ENCODE measurements at places on chromosomes 12 and 14. TPM values are rescaled to one million over a fixed set of nuclear protein-coding genes. Genes with fewer than 3 reads are reported as not detected.

DLK1 gene
- total RNA-seq, result not detected

ARG2 gene
- total RNA-seq, result 14.3 TPM

CFAP54 gene
- total RNA-seq, result 0.87 TPM

KRT7 gene
- total RNA-seq, result 7.6 TPM

KCNMB4 gene
- total RNA-seq, result 1.2 TPM

GPR65 gene
- total RNA-seq, result 15.0 TPM

DTX1 gene
- total RNA-seq, result 13.2 TPM

P2RX2 gene
- not detected for total RNA-seq

SLC25A21 gene
- total RNA-seq, result not detected

TAS2R50 gene
- total RNA-seq, result 1.7 TPM

DPPA3 gene
- total RNA-seq, result not detected

TUNAR gene
- not detected for total RNA-seq

DNA sequence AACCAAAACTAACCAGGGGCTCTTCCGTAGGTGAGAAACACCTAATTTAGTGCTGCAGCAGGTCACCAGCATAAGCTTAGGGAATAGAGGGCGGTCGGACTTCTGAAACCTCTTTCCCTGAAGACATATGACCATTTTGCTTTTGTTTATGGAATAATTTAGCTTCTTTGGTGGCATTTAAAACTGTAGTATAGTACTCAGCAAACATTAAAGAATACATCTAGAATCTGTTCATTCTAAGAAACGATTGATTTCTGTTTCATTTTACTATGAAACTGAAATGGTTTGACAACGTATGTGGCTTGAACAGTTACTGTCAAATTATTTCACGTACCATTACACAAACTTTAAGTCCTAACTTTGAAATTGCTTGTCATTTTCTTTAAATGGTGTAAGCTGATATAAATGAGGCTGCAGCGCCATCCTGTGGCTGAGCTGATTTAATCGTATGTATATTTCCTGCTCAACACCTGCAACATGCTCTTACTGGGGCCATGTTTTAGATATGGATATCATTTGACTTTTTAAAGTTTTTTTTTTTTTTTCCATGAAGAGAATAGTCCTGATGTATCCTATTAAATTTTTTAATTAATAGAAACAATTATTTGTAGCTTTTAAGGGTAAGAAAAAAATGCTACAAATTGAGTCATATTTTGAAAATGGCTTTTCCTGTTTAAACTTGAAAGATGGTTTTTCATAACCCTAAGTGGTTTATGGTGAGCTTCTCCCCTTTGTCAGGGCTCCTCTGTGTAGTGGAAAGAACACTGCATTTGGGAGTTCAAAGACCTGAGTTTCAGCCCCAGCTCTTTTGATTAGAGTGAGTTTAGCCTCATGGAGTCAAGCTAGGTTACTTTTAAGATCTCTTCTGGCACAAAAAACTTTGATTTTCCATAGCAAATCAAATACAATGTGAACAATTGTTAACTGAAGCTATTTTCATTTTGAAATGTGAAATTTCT lies 27.4 kb downstream of the CFAP54 start:
- ATAC-seq, result peak; percentile 86

- ATAC-seq, result no peak
These were observed 490.2 kb downstream of the NELL2 start for GRCh38 chr12:44385964-44386363.

GRCh38 chr12:126537961-126538530 lies 1472.8 kb downstream of the AACS start:
- no peak for ATAC-seq

GRCh38 chr14:84877061-84877460 lies 652.9 kb upstream of the FLRT2 start:
- ATAC-seq, result no peak

DNA sequence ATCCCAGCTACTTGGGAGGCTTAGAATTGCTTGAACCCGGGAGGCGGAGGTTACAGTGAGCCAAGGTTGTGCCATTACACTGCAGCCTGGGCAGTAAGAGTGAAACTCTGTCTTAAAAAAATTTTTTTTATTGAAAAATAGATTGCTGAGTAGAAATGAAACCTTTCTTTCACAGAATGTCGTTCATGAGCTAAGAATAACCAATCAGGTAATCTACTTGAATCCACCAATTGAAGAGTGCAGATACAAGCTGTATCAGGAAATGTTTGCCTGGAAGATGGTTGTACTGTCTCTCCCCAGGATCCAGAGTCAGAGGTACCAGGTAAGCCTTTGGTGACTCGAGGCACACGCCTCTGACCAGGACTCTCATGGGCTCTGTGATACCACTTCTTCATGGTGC lies 27.0 kb downstream of the DYNC1H1 start:
- ATAC-seq, result peak; percentile 24

DNA sequence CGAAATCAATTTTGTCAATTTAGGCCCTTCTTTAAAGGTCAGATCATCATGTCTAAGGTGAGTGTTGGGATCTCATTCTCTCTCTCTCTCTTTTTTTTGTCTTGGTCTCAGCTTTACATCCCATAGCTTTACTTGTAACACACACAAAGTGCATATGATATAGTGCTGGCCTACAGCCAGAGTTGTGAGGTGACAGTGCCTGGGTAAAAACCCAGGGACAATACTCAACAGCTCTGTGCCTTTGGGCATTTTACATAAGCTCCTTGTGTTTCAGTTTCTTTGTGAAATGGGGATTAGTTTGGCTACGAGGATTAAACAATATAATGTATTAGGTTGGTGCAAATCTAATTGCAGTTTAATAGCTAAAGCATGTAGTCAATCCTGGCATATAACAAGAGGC lies 40.2 kb downstream of the GRIP1 start:
- no peak for ATAC-seq

GRCh38 chr14:74415115-74415437 lies 10.9 kb downstream of the SYNDIG1L start:
- no peak for ATAC-seq

GRCh38 chr12:103855036-103855712 lies 14.1 kb upstream of the NT5DC3 start:
- ATAC-seq, result no peak

GRCh38 chr12:64531665-64532334 lies 78.5 kb upstream of the RASSF3 start:
- ATAC-seq, result no peak

GRCh38 chr14:98742001-98742400 lies 530.0 kb downstream of the BCL11B start:
- no peak for ATAC-seq

DNA sequence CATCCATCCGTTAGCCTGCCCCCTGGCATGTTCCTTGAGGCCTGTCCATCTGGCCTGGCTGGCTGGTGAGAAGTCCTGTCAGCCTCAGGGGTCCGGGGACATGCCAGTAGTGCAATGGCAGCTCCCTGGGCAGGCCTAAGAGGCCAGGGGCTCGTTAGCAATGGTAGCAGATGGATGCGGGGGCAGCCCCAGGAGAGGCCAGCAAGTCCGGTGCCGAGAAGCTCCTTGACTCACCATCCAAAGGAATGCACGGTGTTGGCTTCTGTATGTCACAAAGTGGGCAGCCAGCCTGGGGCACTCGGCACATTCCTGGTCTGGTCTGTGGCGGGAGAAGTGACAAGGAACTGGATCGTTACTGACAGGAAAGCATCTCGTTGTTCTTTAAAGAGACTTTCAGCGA lies 319.9 kb downstream of the CACNA1C start:
- ATAC-seq, result no peak

DNA sequence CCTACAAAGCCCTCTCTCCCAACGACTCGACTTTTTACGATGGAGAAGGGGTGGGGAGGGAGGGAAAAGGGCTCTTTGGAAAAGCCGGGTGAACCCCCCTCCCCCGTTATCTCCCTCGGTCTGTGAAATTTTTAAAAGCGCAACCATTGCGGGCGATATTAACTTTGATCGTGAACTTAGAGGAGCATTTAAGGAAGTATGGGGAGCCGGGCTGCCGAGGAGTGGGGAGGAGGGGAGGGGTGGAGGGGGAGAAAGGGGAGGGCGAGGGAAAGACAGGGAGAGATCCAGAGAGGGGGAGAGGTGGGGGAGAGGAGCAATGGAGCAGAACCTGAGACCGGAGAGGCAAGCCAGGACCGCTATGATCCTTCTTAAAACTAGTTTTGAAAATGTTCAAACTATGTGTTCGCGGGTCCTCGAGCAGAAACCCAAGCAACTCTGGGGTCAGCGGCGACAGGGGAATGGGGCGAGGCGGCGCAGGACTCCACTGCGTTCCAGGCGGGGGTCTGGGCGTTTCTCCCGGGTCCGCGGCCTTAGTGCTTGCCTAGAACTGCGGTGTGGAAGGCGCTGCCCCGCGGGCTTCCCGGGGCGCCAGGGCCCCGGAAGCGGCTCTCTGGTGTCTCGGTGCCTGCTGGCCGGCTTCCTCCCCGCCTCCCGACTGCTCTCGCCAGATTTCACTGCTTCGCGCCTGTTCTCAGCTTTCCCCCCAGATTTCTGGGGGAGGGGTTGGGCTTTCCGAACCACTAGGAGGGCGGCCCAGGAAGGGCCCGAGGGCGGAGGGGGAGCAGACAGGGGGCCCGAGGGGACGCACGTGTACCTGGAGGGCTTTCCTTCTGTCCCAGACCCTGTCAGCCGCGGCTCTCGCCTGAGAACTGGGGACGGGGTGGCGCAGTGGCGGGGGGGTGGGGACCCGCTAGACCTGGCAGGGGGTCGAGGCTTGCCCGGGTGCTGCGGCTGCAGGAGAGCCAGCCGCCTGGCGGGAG lies at the start of gene HOTAIR:
Gene HOTAIR (minus strand): TSS at position 871 of the 980 bp plus-strand sequence.
- no peak for ATAC-seq

- no peak for ATAC-seq
These were observed 40.1 kb upstream of the MMP17 start for GRCh38 chr12:131788070-131788469.

DNA sequence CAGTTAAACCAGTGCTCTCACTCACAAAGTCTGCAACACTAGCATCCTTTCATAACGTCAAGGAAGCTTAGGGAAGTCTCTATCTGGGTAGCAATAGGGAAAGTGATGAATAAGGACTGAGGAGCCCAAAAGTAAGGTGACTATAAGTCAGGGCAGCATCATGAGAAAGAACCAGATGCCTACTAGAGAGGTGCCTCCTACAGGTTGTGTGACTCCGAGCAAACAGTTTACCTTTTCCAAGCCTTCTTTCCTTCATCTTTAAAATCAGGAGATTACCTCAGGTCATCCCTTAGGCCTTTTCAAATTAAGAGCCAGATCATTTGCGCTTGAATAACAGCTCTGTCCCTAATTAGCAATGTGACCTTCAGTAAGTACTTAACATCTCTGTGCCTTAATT lies 40.2 kb downstream of the RTN1 start:
- no peak for ATAC-seq

GRCh38 chr14:73264080-73264884 lies 27.0 kb downstream of the PAPLN start:
- no peak for ATAC-seq

DNA sequence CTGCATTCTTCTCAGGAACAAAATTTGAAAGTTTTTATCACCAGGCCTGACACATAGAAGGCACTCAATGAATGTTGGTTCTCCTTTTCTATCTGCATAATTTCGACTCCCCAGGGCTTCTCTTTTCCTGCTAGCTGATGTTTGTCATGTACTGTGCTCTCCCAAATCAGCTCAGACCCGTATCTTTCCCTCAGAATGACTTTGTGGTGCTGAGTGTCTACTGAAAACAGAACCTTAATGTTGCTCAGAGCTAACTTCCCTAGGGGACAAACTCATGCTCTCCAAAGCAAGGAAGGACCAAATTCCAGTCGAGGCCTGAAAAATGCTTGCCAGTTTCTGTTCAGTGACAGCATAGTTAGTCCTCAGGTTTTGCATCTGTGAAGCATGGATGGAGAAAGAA lies 1.9 kb downstream of the ARHGDIB start:
- ATAC-seq, result no peak

GRCh38 chr14:98731286-98731685 lies 540.7 kb downstream of the BCL11B start:
- no peak for ATAC-seq

DNA sequence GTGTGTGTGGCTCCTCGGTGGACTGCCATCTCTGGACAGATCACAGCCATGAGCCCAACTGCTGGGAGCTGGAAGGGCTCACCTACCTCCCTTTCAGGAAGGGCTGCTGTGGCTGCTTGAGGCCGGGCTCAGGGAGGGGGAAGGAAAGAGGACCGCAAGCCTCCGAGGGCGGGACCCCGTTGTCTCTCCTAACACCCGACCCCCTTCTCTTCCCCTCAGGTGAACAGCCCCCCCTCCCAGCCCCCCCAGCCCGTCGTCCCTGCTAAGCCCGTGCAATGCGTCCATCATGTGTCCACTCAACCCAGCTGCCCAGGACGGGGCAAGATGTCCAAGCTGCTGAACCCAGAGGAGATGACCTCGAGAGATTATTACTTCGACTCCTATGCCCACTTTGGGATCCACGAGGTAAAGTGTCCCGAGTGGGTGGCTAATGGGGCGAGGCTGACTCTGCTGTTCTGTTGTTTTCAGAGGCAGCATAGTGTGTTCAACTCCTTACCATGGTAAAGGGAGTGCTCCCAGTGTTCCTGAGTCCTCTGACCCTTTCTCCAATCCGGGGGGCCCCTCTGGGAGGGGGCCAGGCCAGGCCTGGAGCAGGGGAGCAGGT lies 49.5 kb downstream of the PRMT8 start:
- ATAC-seq, result no peak

- ATAC-seq, result no peak
These were observed 100.5 kb upstream of the RFLNA start for GRCh38 chr12:124194264-124194892.

DNA sequence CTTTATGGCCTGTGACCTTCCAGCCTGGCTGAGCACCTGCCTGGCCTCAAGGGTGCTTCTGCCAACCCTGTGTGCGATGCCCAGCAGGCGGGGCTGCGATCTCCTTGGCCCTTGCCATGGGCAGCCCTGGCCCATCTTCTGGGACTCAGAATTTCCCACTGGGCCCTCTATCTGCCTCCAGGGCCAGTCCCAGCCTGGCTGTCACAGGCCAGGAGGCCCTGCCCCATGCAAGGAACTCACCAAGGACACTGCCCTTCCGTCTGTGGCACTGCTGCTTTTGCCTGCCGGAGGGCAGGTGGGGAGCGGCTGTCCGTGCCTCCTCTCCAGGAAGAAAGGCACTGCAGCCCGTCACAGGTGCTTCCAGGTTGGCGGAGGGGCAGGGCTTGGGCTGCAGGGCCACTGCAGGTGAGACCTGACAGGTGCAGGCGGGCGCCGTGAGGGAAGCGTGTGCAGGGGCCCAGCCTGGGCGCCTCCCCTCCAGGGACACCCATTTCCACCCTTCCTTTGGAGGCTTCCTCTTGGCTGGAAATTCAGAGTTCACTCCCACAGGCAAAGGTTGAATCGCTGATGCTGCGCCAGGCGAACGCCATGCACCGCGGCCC lies 177.8 kb downstream of the KIF26A start:
- no peak for ATAC-seq

DNA sequence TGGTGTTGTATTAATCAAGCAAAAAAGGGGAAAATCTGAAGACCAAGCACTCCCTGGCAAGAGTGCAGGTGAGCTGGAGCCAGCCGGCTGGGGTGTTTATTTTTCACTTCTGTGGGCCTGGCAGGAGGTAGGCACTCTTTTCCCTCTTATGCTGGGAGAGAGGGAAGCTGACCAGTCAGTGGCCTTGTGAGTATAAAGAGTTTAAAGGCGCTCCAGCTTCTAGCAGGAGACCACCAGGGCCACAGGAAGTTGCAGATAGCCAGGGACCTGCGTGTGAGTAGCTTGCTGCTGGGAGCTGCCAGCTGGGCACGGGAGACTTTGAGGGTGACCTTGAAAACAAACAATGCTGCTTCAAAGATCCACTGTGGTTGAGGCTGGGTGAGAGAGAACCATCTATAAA lies 217.4 kb upstream of the PWP1 start:
- ATAC-seq, result no peak

- ATAC-seq, result no peak
These were observed 38.5 kb upstream of the GALNT9 start for GRCh38 chr12:132367852-132368251.

GRCh38 chr12:58310809-58311622 lies 369.6 kb downstream of the ATP23 start:
- no peak for ATAC-seq

Measured in activated T-helper 17 cell treated with anti-CD3 and anti-CD28 coated beads, Interleukin-2, amount 50 U/mL, for 72 hours (primary cell).